ENCODE measurements at places on chromosomes 1 and 21.

DNA sequence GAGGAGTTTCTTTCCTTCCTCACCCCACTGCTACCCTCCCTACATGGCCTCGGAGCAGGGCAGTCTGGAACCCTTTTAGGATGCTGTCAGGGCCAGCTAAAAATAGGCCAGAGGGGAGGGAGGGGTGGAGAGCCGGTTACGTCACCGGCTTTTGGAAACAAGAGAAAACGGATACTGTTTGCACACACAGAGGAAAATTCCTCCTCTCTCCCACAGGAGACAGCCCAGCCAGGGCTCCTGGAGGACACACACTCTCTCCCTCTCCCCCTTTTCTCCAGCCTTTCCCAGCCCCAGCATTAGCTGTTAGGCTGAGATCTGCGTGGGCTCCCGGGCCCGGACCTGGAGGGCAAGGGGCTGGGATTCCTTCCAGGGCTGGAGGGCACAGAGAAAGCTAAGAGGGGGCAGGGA lies 20.0 kb upstream of the ALDH4A1 start:
- no peak for DNase-seq

DNA sequence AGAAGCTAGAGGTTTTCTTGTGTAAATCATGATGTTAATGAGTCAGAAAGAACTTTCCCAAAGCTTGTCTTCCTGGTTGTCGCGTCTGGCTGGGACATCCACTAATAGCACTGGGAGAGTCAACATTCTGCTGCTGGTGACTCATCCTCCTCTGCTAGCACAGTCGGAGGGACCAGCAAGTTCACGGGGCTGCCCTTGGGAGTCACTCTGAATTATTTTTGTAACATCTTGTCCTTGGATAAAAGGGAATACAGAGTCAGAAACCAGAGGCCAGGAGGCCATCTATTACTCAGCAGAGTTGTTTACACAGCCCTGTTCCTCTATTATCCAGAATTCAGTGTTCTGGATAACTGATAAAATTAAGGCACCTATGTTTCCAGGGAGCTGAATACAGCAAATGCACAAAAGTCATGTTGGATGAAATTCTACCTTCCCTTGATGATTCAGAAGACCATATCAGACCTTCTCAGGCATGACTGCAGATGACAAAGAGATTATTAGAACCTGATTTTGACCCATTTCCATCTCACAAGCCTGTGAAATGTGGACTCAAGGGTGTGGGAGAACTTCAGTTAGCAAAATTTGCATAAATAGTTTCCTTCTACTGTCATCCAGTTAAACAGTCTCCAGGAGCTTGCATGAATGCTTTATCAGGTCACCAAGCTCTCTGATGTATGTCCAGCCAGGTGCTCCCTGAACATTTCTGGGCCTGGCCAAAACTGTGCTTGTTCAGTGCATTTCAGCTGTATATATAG lies 68.1 kb downstream of the JAK1 start:
- DNase-seq: no peak

GRCh38 chr1:107897438-107898345 lies 67.3 kb downstream of the VAV3 start:
- no peak for DNase-seq

DNA sequence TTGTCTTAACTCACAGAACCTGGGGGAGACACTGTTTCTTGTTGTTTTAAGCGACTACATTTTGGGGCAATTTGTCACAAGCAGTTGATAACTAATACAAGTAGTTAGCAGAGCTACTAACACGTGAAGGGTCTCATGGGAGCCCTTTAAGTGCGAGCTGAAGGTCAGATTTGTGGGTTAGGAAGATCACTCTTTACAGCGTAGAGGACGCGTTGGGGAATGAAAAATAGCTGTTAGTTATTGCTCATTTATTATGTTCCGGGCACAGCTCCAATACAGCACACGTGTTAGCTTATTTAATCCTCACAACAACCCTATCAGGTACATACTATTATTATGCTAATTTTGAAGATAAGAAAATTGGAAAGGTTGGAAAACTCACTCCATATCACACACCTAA lies 95.9 kb downstream of the ACTL8 start:
- DNase-seq: no peak

DNA sequence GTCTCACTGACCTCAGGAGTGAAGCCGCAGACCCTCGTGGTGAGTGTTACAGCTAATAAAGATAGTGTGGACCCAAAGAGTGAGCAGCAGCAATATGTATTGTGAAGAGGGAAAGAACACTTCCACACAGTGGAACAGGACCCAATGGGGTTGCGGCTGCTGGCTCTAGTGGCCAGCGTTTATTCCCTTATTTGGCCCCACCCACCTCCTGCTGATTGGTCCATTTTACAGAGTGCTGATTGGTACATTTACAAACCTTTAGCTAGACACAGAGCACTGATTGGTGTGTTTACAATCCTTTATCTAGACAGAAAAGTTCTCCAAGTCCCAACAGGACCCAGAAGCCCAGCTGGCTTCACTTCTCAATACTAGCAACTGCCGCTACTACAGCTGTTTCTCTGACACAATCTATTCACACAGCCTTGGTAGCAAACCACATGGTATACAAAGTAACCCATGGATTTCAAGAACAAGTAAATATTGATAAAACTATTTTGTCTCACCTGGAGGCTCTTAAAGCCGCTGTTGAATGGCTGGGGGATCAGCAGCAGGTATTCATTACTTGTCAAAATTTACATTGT lies 25.3 kb upstream of the ITLN1 start:
- DNase-seq: no peak

- DNase-seq: no peak
Observed at GRCh38 chr1:247647864-247648263, 31.7 kb downstream of the OR13G1 start.

GRCh38 chr21:42226626-42227025 lies 7.7 kb downstream of the ABCG1 start:
- no peak for DNase-seq

DNA sequence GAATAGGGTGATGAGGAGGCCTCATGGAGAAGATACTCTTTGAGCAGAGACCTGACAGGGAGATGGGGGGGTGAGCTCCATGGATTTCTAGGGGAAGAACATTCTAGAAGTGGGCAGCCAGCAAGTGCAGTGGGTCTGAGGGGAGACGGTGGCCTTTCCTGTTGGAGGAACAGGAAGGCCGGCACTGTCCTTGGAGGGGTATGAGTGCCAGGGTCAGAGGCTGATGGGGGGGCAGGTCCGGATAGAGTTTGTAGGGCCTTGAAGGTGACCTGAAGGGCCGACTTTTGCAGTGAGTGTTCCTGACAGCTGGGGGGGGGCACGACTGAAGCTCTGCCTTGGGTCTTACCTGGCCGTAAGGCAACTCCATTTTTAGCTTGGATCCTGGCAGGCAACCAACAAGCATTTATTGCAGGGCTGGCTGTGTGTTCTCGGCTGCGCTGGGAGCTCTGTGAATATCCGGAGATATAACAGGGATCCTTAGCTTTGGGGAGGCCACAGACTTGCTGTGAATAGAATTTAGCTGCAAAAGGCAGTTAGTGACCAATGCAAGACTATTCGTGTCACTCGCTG lies 130.6 kb downstream of the MRPS6 start:
- DNase-seq: no peak

- peak; percentile 53 for DNase-seq
Observed at GRCh38 chr1:81954534-81955020, 153.8 kb downstream of the ADGRL2 start.

DNA sequence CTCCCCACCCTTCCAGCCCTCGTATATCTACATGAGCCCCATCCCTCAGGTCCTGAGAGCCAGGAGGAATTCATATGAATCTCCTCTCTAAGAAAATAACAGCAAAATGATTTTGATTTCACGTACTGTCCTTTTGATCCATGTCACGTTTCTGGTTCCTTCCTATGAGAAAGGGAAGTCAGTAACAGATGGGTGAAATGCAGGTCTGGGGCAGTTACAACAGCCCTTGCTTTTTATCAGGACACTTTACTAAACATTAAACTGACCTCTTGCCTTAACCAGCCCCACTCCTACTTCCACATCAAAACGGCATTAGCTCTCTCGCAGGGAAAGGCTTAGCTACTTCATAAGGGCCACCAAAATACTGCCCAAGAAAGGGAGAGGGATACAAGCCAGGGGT lies 59.0 kb downstream of the SPATA46 start:
- DNase-seq: no peak

DNA sequence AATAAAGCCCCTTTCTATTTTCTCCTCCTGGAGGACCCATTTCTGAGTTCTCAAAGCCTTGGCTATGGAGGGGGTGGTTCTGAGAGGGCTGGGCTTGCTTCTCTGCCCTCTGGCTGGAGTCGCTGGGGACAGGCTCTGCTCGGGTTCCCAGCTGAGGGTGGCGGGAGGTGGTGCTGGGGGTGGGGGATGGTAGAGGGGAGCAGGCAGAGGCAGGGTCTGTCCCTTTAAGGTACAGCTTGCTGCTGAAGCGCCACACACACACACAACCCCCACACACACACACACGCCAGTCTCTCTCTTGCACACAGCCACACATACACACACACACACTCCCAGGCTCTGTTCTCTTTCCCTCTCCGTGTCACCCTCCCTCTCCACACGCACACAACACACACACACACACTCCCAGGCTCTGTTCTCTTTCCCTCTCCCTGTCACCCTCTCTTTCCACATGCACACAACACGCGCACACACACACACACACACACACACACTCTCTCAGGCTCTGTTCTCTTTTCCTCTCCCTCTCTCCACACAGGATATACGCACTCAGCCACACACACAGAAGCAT lies 69.8 kb upstream of the SSBP3 start:
- no peak for DNase-seq

- DNase-seq: no peak
Observed at GRCh38 chr21:45013260-45013841, 61.0 kb upstream of the ADARB1 start.

DNA sequence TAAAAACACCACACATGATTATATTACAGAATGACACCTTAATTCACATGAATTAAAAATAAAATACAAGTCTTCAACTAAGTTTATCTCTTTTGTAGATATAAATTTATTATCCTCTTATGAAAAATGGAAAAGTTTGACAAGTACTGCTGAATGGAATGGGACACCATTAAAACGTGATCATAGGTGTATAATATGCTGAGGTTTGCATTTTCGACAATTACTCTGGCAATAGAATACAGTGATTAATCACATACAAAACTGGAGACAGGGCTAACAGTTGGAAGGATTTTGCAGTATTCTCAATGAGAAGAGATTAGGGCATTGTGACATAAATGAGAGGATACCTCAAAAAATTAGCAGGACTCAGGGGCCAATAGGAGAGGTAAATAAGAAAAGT lies 17.1 kb upstream of the PLPPR4 start:
- no peak for DNase-seq

DNA sequence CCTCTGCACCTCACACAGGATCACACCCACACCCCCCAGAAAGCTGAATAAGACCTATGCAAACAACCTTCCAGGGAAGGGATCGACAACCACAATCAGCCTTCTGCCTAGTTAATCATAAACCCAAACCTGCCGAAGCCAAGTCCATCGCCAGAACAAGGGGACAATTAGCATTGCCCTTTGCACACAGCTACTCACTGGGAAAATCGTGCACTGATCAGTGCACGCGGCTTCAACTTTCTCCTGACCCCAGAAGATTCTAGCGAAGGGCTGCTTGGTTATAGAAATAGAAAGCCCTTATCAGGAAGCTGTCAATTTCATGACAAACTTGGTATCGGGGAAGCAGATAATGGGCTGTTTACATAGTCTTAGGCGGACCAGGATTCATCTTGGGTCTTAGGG lies 29.5 kb downstream of the RUNX1 start:
- DNase-seq: no peak

DNA sequence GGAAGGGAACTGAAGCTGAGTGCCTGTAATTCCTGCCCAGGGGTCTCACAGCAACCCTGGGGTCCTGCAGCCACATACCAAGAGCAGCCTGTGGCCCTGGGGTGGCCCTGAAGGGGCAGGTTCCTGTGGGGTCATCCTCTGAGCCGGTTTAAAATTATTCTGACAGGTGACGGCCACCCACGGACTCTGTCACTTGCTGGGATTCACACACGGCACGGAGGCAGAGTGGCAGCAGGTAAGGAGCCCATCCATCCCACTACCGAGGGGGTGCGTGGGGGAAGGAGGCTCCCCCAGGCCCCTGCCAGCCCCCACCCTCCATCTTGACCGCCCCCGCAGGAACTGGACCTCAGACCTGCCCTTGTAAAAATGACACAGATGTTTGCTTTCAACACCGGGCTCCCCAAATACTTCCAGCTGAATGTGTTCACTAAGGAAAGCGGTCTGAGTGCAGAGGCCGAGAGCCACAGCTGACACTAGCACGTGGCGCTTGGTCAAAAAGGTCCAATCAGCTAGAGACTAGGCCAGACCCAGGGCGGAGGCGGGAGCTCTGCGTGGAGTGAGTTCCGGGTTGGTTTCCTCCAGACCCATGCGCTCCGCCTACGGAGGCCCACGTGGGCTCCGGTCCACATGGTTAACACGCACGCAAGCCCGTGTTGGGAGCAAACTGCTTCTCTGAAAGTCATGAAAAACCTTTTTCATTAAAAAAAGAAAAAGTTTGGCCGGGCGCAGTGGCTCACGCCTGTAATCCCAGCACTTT lies 10.0 kb downstream of the YBEY start:
- DNase-seq: no peak

GRCh38 chr1:43315963-43316737 lies 15.4 kb downstream of the TIE1 start:
- DNase-seq: no peak

- no peak for DNase-seq
Observed at GRCh38 chr1:204036882-204037655, 35.8 kb upstream of the SOX13 start.

DNA sequence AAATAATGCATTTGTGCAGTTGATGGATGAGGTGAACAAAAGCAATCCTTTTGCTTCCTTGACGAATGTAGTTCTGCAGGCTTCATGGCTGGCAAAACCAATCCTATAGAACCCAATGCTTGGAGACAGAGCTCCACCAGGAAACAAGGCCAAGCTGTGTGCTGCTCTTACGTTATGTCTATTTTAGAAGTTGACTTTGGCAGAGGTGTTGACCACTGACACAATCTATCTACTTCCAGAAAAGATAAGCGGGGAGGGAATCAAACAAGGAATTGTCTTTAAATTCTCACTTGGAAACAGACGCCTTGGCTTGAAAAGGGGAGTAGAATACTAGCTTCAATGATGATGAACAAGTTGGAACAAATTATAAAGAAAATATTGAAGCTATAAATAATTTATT lies 211.2 kb downstream of the SETD4 start:
- DNase-seq: no peak

DNA sequence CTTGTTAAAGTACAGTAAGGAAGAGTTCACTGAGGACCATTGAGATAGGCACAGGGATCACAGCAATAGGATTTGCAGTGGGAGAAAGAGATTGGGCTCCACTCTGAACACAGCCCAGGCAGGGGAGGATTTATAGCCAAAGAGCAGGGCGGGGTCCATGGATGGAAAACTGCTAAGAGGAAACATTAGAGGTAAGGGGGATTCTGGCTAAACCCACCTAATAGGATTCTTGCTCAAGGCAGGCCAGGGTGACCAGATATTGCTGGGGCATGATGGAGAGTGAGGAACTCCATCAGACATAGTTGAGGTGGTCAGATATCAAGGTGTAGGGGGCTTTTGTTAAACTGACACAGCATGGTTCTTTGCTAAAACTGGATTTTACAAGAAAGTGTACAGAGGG lies 372.8 kb downstream of the NPHP4 start:
- no peak for DNase-seq

GRCh38 chr1:46246548-46247435 lies 771 bp upstream of the RAD54L start:
- DNase-seq: peak; percentile 59

GRCh38 chr1:229379846-229380245 lies 37.0 kb upstream of the CCSAP start:
- DNase-seq: no peak
